ENCODE measurements at places on chromosomes 7 and 10.

DNA sequence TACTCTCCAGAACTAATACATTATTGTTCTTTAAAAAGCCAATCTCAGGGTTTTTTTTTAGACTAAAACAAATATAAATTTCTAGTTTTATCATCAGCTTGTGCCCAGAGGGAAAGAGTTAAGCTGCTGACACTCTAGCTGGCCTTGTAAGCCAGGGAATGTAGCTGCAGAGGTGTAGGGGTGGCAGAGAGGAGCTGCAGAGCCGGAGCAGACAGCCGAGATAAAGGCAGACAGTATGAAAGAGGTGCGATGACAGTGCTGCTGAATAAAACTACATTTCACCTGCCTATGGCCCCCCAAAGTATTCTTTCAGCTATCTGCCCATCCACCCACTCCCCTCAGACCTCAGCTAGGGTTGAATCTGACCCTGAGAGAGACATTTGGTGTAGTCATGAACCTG lies 653.7 kb upstream of the ZWINT start:
- DNase-seq = no peak

DNA sequence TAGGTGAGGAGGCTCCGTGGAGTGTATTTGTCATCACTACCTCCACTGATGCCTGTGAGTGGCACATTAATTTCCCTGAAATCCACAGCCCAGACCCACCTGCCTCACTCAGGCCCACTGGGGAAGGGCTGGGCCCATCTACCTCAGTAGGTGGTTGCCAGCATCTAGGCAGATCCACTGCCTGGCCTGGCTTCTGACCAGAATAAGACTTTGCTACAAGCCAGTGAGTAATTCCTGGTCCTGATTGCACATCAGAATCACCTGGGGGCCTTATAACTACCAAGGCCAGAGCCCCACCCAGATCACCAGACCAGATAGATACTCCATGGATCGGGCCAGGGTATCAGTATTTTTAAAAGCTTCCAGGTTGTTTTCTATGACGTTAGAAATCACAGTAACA lies 37.5 kb upstream of the PLEKHA1 start:
- no peak for DNase-seq

GRCh38 chr10:132792796-132793195 lies 6.8 kb upstream of the NKX6-2 start:
- DNase-seq = no peak

DNA sequence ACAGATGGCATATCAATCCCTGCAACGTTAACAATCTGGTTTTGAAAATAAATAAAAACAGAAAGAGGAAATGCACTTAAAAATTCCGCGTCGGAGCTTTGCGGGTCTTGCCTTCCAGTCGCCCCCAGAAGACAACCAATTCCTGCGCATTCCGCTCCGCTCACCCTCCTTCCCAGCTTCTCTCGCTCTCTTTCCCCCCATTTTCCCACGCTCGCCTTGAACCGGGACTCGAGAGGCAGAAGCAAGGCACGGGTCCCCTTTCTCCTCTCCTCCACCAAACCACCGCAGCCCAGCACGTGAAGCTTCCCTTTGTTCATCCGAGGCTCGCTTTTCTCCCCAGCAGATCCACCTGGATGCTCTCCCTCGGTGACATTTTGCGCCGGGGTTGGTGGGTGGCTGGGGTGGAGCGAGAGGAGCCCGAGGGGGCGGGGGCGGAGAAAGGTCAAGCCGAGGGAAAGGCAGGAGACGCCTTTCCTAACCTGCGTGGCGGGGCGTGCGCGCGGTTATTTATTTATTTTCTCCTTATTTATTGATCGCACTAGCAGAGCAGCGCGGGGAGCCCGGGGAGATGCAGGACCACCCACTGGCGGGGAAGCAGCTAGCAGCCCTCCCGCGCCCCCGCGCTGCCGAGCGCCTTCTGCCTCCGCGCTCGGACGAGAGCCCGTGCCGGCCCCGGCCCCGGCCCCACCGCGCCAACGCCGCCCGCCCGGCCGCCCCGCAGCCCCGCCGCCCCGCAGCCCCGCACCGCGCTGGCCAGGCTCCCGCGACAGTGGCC lies at the start of gene KCND2:
Gene KCND2 (plus strand): TSS at position 475 of the 775 bp plus-strand sequence.
- peak; percentile 43 for DNase-seq

GRCh38 chr10:130737186-130737585 lies 574.3 kb downstream of the TCERG1L start:
- no peak for DNase-seq

- DNase-seq = no peak
Observed at GRCh38 chr7:22301790-22302189, 55.2 kb downstream of the RAPGEF5 start.

GRCh38 chr10:89245802-89246201 lies 5.8 kb downstream of the LIPA start:
- DNase-seq = no peak

DNA sequence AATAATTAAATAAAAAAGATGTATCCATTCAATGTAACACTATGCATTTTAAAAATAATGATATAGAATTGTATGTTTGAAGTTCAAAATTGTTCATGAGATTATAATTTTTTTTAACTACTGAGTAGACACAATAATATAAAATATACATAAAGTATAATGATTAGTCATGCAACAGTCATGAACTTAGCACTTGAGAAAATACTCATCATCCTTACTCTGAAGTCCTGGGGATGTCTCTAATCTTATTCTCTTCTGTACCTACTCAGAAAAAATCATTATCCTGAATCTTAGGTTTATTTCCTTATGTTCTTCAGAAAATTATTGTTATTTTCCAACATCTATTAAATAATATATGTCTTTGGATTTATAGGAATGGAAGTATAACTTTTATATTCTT lies 26.4 kb upstream of the IKZF1 start:
- no peak for DNase-seq

DNA sequence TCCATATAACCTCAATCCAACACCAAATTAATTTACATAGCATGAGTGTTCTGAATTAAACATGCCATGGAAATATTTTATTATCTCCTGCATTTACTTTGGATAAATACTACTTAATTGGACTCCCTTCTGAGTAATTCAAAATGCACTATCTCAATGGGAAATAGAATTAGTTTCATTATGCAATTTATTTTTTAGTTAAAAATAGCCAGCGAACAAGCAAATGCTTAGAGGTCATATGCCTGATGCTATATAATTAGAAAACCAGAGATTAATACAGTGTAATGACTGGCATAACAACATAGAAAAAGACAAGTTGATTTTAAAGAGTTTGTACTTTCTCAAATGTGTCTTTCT lies 161.0 kb upstream of the LAMB4 start:
- no peak for DNase-seq

- no peak for DNase-seq
Observed at GRCh38 chr7:81268551-81268950, 349.7 kb upstream of the SEMA3C start.

DNA sequence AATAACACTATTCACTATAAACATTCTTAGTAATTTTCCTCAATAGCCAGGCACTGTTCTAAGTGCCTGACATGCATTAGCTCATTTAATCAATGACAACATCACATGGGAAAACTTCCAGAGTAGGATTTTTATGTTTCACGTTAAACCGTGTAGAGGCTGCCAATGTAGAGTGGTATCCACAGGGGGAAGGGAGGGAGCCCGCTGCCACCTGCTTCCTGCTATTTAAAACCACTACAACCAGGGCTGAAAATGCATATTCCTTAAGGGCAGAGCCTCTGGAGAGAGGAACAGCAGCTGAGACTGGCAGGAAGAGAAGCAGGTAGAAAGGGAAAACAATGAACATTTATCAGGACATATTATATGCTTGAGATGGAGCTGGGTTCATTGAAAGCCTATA lies 684.3 kb upstream of the AUTS2 start:
- no peak for DNase-seq

DNA sequence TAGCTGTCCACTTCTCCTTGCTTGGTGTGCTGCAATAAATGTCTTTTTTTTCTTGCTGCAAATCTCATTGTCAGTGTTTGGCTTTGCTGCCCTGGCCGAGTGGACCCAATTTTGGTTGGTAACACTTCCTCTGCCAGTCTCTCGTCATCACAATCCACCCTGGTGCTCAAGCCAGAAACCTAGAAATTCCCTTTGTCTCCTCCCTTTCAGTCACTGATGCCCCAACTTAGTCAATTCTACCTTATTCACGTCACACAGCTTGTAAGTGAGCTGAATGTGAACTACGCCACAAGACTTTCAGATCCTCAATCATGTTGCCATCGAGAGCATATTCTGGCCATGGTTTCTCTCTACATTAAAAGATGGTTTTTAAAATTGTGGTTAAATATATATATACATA lies 13.0 kb upstream of the FRA10AC1 start:
- DNase-seq = no peak

DNA sequence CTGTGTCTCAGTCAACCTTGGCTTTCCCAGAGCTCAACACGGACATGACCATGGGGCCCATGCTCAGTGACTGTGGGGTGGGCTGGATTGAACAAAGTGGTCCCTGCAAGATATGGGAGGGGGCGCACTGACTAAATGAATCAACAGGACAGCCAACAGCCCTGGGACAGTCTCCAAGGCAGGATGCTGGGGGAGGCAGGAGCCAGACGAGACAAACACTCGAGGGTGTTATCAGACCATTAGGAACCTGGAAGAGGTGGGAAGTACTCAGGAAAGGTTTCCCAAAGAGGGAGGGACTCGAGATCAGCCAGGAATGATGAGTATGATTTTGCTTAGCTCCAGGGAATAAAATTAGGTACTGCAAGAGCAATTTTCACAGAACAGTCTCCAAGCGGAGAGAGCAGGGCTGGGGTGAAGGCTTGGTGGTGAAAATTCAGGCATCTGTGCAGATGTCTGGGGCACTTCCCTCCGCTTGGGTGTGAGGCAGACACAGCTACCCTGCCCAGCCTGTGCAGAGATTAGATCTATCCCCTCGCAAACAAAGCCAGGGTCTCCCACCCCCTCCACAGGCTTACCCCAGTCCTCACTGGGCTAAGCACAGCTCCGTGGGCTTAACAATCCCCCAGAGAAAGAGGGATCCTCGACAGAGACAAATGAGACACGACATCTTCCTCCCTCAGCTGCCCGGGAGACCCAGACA lies 261.1 kb upstream of the ZMIZ1 start:
- no peak for DNase-seq

DNA sequence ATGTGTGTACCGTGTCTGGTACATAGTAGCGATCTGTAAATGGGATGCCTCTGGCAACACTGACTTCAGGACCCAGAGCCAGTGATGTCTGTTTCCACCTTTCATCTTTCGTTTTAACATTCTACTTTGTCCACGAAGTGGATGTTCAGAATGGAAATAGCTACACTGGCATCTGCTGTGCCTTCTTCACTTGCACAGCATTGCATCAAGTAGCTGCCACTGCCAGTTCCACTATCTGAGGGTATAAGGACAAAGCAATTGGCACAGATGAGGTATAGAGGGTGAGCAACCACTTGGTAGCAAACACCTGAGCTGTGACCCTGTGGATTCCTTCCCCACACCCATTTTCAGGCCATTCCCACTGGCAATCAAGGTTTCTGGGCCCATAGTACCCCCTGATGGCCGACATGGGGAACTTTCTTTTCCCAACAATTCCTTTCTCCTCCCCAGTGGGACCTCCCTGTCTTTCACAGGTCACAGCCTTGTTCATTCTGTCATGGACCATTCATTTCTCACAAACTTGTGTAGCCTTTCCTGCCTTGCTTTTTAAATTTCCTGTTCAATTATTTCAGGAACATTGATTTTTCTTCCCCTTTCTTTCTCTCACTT lies 4.0 kb downstream of the ITGA8 start:
- DNase-seq = peak; percentile 42
